ENCODE measurements at places on chromosomes 16 and 17. TPM values are rescaled to one million over a fixed set of nuclear protein-coding genes. Genes with fewer than 3 reads are reported as not detected.

The KRT14 gene
- total RNA-seq = not detected

The YPEL3 gene
- total RNA-seq = 96.1 TPM

The LAT gene
- 333 TPM for total RNA-seq

The OR4D1 gene
- 0.86 TPM for total RNA-seq

The LLGL1 gene
- total RNA-seq = 19.3 TPM
